ENCODE measurements at places on chromosomes 6 and 20.

DNA sequence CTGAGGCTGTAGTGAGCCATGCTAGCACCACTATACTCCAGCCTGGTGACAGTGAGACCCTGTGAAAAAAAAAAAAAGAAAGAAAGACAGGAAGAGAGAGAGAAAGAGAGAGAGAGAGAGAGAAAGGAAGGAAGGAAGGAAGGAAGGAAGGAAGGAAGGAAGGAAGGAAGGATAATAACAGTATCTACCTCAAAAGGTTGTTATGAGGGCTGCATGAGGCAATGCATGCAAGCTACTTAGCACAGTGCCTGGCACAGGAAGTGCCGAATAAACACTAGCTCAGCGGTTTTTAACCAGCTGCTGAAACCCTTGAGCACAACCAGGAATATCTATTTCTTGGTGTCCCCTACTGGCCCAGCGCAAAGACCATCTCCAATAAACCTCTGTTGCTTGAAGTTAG, 62.3 kb upstream of the TBC1D7 start:
- no peak for DNase-seq

GRCh38 chr6:40439026-40439800, 148.0 kb downstream of the LRFN2 start:
- no peak for DNase-seq

GRCh38 chr6:4666886-4667513, 109.2 kb upstream of the CDYL start:
- no peak for DNase-seq

DNA sequence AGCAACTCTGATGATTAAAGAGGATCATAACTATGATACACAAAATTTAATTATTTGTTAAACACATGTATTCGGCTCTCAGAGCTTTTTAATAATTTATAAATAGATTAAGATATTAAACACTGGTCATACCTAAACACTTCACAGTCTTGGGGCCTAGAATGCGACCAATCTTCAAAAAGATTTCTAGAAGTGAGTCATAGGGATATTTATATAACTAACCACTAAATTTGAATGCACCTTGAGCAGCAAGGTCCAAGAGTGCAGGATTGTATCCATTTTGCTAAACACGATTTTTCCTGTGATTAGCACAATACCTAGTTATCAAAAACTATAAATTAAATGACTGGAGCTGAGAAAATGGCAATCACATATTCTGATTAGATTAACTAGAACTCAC, 709.3 kb downstream of the EPHA7 start:
- DNase-seq = no peak

DNA sequence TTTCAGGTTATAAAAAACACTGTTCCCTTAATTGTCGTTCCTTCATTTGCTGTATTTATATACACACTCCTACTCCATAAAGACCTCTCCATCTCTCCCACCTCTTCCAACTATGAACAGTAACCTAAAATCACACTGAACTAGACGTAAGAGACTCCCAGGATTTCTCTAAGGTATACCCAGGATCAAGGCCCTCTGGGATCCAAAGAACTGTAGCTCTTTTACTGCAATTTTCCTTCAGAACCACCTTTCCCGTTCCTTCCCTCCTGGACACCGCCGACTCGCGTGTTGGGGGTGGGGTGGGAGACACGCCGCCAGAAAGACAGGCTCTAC, 680 bp downstream of the LATS1 start:
- DNase-seq = no peak

DNA sequence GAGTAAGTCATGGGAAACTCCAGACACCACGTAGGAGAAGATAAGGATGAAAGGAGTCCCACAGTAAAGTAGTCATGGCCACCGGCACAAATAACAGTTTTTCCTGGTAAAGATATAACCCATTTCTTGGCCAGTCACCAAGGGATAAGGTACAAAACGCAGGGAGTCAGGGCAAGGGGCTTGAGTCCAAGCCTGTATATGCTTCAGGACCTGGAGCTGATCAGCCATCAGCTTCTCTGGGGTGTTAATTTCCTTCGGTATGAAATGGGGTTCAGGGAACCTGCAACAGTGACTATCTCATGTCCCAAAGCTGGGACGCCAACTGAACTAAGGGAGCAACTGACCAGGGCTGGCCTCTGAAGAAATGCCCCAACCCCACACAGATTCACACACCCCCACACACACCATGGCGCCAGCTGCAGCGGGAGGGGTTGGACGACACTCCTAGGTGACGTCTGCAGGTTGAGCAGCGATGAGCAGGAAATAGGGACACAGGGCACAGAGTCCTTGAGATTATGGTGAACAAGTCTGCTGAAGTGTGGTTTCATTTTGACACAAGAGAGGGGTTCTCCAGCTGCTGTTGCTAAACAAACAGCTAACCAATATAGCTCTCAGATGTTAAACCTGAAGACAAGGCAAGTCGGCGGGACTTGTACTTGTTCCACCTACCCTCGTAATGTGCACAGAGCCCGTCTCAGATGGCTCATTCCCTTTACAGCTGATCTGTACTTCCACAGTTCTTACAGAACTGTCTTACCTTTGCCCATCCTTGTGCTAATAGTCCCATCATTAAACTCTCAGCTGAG, 7.4 kb upstream of the ADTRP start:
- no peak for DNase-seq

DNA sequence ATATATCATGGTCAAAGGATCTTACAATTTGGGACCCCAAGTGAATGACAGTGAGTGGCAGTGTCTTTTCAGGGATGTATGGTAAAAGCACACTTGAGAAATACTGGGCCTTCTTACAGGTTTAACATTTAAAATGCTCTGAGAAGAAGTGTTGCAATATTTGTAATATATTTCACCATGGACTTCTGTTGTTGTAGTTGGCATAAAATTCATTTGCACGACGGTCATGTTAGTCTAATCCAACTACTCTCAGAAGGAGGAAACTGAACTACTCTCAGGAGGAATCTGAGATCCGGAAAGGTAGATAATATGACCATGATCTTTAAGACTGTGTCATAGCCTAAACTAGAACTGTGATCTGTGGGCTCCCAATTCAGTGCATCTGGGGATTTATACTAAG, 700.1 kb downstream of the HDGFL1 start:
- no peak for DNase-seq

GRCh38 chr6:149055195-149055899, 262.2 kb upstream of the TAB2 start:
- DNase-seq = no peak

DNA sequence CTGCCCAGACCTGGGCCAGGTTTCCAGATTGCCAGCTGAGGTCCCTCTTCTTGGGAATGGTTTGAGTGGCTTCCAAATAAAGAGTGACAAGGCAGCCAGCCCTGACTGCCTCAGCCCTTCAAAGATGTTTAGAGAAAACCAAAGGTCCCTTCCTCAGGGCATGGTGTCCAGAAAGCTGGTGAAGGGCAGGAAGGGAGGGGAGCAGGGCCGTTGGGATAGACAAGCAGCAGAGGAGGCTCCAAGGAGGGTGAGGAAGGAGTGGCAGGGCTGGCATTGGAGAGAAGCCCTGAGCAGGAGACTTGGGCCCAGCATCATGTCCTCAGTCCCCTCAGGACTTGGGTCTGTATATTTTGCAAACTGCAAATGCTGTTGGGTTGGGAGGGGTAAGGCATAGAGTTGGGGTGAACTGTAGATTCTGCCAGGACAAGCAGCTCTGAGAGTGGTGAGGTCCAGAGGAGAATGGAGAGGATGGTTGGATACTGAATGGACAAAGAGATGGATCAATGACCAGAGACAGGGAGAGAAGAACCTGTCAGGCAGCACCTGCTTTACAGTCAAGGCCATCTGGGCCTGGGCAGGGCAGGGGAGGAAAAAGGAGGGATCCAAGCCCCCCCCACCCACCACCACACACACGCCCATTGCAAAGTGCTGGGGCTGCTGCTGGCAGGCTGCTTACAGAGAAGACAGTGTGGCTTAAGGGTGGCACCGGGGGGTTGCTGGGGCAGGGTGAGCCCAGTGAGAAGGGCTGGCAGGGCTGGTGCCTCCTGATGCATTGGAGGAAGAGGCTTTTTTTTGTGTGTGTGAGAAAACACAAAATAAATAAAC, 5.5 kb upstream of the DSN1 start:
- DNase-seq = no peak

GRCh38 chr6:6595952-6596351, 7.4 kb downstream of the LY86 start:
- no peak for DNase-seq

- peak; percentile 18 for DNase-seq
Observed at GRCh38 chr6:44667226-44667625, 279.7 kb downstream of the CDC5L start.

DNA sequence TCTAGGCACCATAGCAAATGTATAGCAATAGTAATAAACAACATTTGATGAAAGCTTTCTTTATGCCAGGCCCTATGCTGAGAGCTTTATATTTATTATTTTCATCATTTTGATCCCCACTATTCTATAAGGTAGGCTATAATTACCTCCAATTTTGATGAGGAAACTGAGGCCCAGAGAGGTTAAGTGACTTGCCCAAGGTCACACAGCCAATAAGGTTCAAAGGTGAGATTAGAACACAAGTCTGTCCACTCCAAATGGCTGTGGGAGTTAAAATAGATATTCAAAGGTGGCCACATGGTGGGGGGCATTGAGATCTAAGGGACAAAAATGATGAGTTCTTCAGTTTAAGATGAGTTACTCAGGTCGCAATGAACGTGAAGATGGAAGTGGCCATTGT, 269.9 kb downstream of the BMP7 start:
- DNase-seq = no peak
